ENCODE measurements at places on chromosomes 11 and 22.

GRCh38 chr11:103826856-103827255 lies 209.6 kb upstream of the DDI1 start:
- no peak for DNase-seq

DNA sequence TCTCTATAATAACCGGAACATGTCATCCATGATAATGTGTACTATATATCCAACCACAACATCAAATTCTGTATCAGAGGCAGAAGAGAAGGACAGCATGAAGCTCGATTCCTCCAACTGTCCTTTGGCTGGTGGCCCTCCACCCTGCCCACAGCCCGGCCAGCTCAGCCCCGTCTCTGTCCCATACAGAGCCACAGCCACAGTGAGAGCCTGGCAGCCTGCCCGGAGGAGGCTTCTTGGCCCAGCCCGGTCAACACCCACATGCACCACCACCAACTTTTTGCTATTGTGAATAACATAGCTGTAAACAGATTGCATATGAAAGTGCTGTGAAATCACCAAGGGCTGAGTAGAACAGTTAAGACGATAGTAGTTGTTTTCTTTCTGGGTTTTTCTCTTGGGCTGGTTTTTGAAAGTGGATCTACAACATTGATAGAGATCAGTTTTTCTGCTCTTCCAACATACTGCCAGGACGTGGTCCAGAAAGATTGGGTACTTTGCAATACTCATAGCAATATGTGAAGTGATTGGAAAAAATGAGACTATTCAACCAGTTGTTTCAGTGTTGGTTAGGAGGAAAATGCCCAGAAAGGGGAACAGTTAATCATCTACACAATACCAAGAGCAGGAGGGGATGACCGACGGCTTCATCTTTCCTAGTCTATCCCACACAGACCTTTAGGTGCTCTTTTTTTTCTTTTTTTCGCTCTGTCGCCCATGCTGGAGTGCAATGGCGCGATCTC lies 6.9 kb upstream of the TUBA8 start:
- DNase-seq, result no peak

DNA sequence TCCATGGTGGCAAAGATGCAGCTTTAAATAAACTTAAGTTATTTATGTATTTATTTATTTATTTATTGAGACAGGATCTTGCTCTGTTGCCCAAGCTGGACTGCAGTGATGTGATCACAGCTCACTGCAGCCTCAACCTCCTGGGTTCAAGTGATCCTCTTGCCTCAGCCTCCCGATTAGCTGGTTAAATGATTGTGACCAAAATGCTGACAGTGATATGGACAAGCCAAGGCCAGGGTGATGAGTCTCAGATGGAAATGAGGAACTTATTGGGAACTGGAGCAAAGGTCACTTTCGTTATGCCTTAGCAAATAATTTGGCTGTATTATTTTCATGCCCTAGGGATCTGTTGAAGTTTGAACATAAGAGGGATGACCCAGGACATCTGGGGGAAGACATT lies 9.3 kb upstream of the LRP5 start:
- DNase-seq, result no peak

GRCh38 chr11:123137431-123138224 lies 57.4 kb downstream of the CLMP start:
- DNase-seq, result peak; percentile 49

- no peak for DNase-seq
Measured at GRCh38 chr11:66012371-66012945, 650 bp downstream of the CST6 start.

GRCh38 chr11:36339888-36340287 lies 43.8 kb downstream of the PRR5L start:
- no peak for DNase-seq

DNA sequence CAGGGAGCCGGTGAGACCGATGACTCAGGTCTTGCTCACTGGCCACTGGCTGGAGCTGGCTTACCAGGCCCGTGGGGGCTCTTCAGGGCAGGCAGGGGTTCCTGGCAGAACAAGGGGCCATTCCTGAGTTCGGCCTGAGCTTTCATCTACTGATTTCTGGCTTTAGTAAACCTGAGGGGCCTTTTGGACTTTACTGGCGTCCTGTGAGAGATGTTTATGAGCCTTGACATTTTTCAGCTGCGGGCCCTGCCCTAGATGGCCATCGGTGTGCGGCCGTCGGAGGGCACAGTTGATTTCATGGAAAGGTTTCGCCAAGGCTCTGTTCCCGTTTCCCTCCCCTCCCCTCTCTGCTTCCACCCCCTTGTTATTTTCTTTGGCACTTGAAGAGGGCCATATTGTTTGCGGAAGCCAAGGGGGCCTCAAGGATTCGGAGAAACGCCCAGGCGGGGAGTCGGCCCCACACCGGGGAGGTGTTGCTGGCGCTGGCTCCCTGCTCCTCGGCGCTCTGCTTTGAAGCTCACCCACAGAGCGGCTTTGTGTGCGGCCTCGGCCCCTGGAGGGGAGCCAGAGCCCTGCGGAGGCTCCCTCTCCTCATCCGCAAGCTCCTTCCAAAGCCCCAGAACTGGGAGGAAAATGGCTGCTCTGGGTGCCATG lies 17.7 kb downstream of the ELF5 start:
- no peak for DNase-seq

- peak; percentile 77 for DNase-seq
Measured at GRCh38 chr11:45930031-45930794, 7.8 kb downstream of the LARGE2 start.
